ENCODE measurements at places on chromosomes 4 and X.

DNA sequence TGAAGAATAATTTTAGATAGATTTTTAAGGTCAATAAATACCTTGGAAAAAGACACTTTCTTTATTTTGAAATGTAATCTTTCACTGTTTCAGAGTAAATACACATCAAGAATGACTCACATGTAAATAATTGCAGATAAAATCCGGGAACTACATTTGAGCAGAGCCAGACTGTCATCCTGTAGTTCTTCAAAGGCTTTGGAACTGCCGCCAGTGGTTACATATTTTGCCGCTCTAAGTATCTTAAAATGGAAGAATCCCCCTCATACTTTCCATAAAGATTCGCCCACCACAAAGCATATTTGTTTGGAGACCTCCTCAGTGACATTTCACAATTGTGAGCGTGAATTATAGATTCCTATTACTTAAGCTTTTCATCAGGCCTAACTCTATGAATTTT is 607.8 kb upstream of the ZFP42 start:
- no peak for DNase-seq

GRCh38 chrX:122582280-122582974 is 601.7 kb upstream of the GRIA3 start:
- no peak for DNase-seq

- DNase-seq, result no peak
Observed at GRCh38 chr4:37381040-37381668, 136.6 kb downstream of the NWD2 start.

DNA sequence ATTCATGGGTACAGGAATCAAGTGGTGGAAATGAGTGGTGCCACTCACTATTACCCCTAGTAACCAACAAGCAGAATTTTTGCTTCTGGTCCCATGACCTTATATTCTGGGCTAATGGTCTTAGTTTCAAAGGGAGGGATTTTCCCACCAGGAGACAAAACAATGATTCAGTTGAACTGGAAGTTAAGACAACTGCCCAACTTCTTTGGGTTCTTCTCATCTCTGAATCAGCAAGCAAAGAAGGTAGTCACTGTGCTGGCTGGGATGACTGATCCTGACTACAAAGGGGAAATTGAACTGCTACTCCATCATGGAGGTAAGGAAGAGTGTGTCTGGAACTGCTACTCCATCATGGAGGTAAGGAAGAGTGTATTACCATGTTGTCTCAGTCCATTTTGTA is 87.2 kb downstream of the IL13RA2 start:
- no peak for DNase-seq

DNA sequence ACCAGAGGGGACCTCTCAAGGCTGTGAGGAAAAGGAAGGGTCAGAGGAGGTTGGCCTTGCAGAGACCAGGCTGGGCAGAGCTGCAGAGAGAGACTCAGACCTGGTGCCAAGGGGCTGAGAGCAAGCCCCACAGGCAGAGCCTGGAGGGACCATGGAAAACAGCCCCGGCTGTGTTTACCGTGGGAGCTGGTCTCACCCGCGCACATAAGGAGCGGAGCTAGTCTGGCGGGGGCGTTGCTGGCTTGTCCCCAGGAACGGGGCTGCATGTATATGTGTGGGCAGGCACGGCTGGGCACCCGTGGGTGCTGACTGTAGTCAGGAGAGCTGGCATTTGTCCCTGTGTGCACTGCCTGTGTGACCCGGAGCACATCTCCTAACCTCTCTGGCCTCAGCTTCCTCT is 45.7 kb downstream of the C4orf50 start:
- no peak for DNase-seq

DNA sequence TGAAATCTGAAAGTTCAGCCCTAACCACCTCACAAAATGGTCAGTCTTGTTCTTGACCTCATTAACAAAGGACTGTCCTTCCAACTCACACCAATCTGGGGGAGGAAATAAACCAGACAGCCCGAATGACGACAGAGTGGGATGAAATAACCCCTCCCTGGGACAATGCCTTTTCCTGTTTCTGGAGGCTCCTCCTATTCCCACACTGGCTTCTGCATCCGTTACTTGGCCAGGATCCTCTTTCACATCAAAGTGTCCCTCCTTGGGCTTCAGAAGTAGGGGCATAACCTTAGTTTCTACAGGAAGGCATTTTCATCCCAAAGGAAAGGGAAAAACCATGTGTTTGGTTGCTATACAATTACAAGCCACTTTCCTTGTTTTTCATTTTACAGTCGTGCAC is 59.8 kb upstream of the RPL34 start:
- no peak for DNase-seq

- DNase-seq, result no peak
Observed at GRCh38 chrX:119698845-119699244, 5.9 kb upstream of the SEPTIN6 start.

DNA sequence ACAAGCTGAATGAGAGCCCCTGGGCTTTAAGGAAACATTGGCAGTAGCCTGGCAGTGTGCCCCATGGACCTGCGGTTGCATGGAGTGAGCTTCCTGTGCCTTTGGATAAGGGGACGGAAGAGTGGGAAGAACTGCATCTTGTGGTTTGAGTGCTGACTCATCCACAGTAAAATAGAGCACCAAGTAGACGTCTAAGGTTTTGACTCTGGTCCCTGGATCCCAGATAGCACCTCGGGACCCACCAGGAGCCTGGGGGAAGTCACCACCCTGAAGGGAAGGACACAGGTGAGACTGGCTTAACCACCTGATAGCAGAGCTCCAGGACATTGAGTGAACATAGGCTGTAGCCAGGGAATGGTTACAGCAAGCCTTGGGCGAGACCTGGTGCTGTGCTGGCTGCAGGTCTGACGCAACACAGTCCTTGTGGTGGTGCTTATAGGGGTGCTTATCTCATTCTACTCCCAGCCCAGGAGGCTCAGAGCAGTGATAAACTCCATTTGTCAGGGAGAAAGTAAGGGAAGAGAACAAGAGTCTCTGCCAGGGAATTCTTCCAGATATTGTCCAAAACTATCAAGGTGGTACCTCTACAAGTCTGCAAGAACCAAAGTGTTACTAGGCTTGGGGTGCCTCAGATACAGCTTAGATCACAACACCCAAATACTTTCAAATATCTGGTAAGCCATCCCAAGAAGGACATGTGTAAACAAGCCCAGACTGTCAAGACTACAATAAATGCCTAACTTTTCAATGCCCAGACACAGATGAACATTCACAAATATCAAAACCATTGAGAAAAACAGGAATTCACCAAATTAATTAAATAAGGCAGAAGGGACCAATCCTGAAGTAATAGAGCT is 123.6 kb upstream of the TET2 start:
- DNase-seq, result no peak

DNA sequence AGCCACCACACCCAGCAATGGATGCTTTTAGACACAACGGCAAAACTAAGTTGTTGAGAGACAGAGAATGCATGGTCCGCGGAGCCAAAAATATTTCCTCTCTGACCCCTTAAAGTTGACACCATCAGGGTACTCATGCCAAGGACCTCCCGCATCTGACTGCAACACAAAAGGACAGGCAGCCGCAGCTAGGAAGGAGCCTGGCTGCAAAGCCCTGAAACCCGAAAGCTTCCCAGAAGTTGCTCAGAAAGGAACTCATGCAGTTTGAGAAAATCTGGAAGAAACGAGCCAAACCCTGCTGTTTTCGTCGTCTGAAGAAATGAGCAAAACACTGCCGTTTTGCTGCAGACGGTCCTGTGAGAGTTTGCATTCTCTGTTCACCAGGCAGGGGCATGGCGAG is 16.5 kb downstream of the DHRSX start:
- DNase-seq, result no peak

GRCh38 chr4:100644150-100644549 is 126.3 kb upstream of the EMCN start:
- DNase-seq, result no peak

GRCh38 chrX:133033010-133033409 is 63.9 kb downstream of the USP26 start:
- DNase-seq, result no peak

GRCh38 chr4:36823199-36823967 is 421.2 kb upstream of the NWD2 start:
- no peak for DNase-seq

- DNase-seq, result no peak
Observed at GRCh38 chr4:8913121-8913857, 41.6 kb upstream of the HMX1 start.

GRCh38 chrX:131595120-131595519 is 51.2 kb downstream of the OR13H1 start:
- DNase-seq, result no peak

GRCh38 chr4:47624031-47624441 is 139.0 kb downstream of the ATP10D start:
- no peak for DNase-seq

DNA sequence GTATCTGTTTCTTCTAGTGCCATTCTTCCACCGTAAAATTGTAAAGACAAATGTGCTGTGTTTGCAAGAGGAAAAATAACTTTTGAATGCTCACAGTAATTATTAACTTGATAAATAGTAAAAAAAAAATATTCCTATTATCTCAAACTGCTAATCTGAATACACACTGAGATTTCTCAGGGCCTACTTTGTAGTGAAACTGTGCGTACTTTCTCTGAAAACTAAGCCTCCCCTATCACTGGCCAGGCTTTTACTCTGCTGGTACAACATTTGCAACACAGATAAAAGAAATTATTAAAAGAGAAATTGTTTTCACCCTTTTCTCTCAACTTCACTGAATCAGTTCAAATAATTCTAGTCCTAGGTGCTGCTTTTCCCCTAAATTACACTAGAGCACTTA is 137.3 kb downstream of the PRDM5 start:
- no peak for DNase-seq

- no peak for DNase-seq
Observed at GRCh38 chr4:10207116-10207515, 90.5 kb upstream of the WDR1 start.

DNA sequence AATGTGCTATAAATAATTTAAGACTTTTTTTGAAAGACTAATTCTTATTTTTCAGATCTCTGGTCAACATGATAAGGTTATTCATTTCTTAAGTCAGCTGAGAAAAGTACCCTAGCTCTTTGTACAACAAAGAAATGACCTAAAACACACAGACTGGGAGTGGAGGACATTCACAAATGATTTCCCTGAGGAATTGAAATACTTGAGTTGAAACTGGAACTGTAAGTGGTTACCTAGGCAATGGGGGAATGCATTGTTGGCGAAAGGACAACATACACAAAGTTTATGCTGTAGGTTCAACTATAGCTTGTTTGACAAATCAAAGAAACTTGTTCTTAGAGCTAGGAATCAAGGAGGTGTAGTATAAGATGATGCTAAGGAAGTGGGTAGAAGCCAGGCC is 915.5 kb downstream of the FAT4 start:
- DNase-seq, result no peak

GRCh38 chr4:150501009-150501727 is 80.8 kb upstream of the MAB21L2 start:
- DNase-seq, result no peak

DNA sequence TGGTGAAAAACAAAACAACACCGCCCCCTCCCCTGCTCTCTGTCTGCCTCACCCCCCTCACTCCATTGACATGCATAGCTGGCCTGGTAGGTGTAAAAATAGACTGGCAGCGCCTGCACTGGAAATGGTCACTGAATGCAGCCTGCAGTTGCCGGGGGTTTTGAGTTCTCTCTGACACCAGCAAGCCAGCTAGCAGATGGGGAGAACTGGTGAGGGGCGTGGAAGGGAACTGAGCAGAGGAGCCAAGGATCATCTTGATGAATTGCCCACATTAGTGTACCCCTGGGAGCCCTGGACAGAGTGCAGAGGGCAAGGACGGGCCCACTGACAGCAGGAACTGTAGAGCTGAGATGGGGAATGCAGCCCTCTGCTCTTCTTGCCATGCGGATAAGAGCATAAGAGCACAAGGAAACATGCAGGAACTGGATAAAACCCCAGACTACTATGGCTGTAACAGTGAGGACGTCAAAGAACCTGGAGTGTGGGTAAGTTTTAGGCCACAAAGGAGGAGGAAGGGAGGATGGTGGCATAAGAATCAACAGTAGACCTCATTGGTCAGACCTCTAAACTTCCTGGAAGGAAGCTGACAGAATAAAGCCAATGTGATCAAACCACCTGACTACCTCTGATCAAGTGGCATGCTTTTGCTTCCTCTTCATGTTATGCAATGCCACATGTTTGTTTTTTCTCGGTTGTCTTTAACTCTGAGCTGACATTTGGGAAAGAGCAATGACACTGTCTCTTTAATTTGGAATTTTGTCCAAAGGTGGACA is 96.3 kb downstream of the ANK2 start:
- DNase-seq, result no peak

GRCh38 chr4:37872310-37872988 is 18.4 kb upstream of the TBC1D1 start:
- DNase-seq, result no peak

DNA sequence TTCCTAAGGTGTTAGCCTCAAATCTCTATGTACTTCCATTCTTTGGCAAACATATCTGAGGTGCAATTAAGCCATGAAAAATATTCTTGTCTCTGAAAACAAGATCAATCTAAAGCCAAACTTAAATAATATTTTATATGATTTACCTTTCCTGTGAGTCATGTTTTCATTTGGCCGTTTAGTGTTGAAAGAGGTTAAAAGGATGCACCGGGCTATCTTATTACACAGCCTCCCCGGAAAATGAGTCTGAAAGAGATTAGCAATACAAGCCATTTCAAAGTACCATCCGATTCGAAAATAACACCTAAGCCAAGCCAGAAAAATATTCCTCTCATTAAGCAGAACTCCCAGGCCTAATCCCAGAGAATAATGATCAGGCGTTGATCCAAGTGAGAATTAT is 161.5 kb upstream of the EPHA5 start:
- DNase-seq, result no peak

DNA sequence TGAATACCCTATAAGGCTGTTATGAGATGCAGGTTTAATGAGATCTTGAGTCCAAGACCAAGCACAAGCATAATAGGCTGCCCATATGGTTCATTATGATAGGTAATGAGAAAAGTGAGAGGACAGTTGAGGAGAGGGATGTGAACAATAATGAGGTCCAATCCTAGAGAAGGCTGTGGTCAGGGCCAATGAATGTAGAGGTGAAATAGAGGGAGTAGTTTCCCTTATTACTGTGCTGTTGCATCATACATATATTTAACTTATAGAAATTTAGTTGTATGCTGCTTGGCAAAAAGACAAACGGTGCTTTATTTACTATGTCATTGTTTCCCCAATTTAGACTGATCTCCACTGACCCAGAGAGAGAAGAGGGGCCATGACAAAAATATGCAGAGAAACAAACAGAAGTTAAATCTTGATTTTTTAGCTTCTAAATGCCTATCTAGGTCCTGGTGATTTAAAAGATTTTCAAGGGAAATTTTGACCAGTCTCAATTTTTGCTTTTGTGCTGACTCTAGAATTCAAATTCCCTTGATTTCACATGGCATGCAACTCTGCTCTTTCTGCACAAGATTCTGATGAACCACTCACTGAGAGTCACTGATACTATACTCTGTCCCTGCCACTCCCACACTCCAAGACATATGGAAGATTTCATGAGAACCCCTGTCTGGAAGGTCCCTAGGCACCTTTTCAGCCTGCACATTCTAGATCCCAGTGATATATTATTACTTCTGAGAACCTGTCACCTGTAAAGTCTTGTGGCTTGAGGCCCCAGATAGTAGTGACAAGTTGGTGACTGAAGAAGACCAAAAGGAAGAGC is 159.7 kb downstream of the VSIG4 start:
- no peak for DNase-seq

GRCh38 chrX:123121241-123121640 is 62.8 kb upstream of the GRIA3 start:
- DNase-seq, result no peak
